Aortic smooth muscle cell (primary cell): ENCODE measurements at places on chromosomes 13 and 19. TPM values are rescaled to one million over a fixed set of nuclear protein-coding genes. Genes with fewer than 3 reads are reported as not detected.

The CLEC11A gene
- total RNA-seq: 26.0 and 68.1 TPM in 2 replicates

The TNFRSF19 gene
- 2.5 and 5.5 TPM in 2 replicates for total RNA-seq

The FBXL12 gene
- total RNA-seq: 10.7 and 11.9 TPM in 2 replicates

The WDR18 gene
- total RNA-seq: 36.9 and 49.3 TPM in 2 replicates

The TEX26 gene
- total RNA-seq: 0.25 TPM in 1 of 2 replicates, not detected in the other

The SCAF1 gene
- total RNA-seq: 11.1 and 13.1 TPM in 2 replicates

The THSD8 gene
- total RNA-seq: not detected in 2 replicates

The SLC5A5 gene
- total RNA-seq: not detected in 2 replicates

The ZNF493 gene
- total RNA-seq: 18.1 and 26.9 TPM in 2 replicates

The KLK13 gene
- total RNA-seq: not detected in 2 replicates
